ENCODE measurements at places on chromosomes 7 and 10.
A peak's percentile ranks its signal among the peaks of the same experiment; 100 is the strongest.

GRCh38 chr7:84529480-84530205, 335.1 kb upstream of the SEMA3A start:
- DNase-seq: no peak

DNA sequence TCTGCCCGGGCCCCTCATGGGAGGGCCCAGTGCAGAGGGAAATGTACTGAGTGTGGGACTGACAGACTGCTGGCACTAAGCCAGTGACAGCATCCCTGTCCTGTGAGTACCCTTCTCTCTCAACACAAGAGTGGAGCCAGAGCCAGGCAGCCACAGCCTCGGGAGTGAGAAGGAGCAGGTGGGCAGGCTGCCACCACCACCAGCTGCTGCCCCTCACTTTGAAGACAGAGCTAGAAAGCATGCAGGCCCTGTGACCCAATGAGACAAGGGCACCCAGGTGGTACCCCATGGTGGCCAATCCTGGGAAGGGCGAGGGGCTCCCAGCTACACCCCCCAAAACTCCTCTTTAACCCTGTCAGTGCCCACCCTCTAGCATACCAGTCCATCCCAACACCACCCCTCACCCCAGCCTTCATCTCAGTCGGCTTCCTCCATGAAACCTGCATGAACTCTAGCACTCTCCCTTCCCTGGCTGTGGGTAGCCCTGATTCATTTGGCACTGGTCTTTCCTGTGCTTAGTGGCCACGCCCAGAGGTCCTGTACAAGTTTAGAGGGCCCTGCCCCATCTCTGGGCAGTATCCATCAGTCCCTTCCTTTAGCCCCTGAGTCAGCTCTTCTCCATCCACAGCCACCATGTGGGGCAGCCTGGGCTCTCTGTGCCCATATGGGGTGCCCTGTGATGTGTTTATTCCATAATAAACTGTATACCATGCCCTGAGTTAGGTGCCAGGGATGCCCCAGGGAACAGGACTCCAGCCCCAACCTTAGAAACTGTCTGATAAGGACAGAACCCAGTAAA, 207.0 kb upstream of the ZMIZ1 start:
- no peak for DNase-seq

DNA sequence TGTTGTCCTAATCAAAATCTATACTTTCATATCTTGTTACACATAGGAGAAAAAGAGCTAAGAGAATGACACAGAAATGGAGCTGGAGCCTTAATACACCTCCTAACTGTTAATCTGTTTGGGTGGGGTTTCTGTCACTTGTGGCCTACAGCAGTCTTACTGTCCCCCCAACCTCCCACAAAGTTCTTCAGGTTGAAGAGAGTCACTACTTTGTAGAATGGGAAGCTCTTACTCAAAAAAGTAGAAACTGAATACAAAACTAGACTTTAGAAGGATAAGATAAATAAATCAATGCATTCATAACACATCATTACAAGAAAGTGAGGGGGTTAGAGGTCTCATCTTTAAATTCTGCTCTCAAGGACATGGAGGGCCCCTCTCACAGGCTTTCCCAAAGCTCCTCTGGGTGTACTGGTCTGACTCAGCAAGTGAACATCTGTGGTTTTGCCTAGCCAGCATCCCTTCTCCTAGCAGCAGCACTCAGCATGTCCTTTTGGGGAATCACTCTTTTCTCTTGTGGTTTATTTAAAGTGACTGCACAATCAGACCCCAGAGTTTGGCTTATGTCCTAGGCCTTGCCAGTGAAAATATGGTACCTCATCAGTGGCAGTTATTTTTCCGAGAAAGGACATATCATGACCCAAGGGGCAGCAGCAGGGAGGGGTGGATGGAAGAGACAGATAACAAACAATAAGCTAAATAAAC, 2.0 kb upstream of the BLVRA start:
- DNase-seq: peak; percentile 92

DNA sequence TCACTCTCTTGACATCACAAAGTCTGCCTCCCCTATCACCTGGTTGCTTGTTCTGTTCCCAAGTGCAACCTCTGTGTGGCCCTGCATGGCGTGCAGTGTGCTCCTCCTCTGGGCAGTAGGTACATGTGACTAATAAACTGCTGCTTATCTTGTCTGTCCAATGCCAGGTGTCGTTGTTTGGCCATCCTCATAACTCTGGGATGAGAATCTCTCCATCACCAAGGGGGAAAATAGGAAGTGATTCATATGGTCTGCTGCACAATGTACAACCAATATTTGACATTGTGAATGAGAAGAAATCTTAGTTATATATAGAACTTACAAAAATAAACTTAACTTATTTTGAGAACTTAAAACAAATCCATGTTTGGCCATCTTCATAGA, 135.2 kb downstream of the INHBA start:
- DNase-seq: peak; percentile 50

DNA sequence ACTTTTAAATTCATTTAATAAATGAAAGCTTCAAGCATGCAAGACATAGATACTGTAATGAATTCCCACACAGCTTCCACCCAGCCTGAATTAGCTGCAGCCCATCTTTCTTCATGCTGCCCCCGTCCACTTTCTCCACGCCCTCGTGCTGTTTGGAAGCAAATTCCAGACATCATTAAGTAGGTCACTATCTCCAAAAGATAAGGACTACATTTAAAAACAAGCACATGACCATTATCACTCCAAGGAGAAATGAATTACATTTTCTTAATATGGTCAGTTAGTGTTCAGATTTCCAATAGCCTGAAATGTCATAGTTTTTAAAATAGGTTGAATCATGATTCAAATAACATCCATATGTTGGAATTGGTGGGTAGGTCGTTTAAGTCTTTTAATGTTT, 24.3 kb downstream of the LMTK2 start:
- DNase-seq: no peak

- no peak for DNase-seq
These were observed 294.4 kb downstream of the BICC1 start for GRCh38 chr10:58806970-58807628.

DNA sequence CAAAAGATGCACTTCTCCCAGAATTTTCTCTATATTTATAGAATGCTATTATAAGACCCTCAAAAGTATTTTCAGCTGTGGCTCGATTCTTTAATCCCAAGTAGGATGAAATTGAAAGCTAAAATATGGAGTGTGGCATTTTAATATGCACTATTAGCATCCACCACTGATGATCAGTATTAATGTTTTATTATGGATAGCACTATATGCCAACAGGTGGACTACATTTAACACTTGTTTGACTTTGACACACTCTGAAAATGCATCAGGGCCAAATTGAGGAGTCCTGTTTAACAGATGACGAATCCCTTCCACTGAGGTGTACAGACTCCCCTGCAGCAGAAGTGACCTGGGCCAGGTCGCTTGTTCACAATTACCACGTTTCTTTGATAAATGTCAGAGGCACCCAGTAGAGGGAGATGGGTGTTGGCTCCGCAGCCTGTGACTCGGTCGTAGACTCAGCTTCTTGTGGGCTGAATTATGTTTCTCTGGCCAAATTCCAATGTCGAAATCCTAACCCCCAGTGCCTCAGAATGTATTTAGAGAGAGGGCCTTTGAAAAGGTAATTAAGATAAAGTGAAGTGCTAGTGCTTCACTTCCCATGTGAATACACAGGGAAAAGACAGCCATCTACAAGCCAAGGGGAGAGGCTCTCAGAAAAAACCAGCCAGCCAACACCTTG, 48.1 kb downstream of the WIPF3 start:
- DNase-seq: no peak

- DNase-seq: no peak
These were observed 35.8 kb downstream of the GBF1 start for GRCh38 chr10:102281102-102281487.

- DNase-seq: no peak
These were observed 45.8 kb upstream of the PLEKHA1 start for GRCh38 chr10:122328676-122329075.

DNA sequence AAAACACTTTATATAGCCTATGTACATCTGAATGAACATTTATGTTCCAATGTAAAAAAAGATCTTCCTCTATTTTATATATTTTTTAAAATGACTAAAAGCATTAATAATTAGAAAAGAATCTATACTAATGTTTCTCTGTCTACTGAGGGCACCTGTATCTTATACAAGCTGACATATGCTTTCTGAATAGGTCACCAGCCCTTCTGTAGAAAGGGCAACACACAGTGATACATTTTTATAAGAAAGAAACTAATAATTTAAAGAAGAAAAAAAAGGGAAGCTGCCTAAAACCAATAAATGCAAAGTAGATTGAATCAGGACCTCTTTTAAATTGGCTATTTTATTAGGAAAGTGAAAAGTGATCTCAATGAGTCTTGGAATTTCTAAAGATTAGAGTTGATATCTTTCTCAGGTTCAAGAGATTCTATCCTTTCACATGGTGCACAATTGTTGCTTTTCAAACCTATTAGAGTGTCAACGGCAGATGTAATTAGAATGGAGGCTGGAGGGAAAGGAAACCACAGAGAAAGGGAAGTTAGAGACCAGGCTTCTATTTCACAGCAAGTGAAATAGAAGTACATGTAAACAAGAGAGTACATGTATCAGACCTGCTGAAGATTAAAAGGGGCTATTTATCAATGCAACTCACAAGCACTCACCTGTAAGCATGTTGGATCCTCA, 6.3 kb downstream of the MTPN start:
- DNase-seq: no peak

GRCh38 chr10:116085323-116085722, 187.7 kb downstream of the GFRA1 start:
- no peak for DNase-seq

GRCh38 chr7:133985300-133985699, 141.8 kb upstream of the LRGUK start:
- no peak for DNase-seq

- no peak for DNase-seq
These were observed 374.8 kb downstream of the SEMA3D start for GRCh38 chr7:84812021-84812420.

DNA sequence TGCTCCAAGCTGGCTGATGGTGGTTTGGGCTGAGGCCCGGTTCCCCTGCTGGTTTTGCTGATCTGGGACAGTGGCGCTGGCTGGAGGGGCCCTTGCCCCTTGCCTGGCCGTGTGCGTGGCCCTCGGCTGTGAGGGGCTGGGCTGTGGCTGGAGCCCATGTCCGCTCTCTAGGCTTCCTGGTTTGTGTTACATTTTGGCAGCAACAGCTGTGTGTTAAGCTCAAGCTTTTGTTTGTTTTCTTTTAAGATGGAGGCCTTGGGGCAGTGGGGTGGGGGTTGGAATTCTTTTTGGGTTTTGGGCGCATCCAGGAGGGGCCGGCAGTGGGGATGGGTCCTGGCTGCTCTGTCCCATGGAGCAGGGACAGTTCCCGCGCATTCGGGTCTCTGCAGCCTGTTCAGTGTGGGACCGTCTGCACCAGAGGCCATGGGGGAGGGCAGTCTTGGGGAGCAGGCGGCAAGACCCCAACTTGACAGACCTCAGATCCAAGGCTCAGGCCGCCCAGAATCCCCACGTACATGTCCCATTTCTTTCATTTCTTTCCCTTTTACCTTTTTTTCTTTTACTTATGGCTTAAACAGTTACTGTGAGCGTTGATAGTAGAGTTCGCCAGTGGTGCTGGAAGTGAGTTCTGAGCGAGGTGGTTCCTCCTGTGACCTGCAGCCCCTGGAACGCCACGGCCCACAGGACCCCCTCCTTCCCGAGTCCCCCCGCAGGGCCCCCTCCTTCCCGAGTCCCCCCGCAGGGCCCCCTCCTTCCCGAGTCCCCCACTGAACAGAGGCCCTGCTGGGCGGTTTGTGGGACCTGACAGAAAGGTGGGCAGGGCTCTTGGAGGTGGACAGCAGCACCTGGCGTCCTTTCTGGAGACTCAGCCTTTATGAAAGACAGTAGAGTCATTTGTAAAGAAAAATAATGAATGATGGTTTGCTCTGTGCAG, 75.3 kb downstream of the INPP5A start:
- no peak for DNase-seq

DNA sequence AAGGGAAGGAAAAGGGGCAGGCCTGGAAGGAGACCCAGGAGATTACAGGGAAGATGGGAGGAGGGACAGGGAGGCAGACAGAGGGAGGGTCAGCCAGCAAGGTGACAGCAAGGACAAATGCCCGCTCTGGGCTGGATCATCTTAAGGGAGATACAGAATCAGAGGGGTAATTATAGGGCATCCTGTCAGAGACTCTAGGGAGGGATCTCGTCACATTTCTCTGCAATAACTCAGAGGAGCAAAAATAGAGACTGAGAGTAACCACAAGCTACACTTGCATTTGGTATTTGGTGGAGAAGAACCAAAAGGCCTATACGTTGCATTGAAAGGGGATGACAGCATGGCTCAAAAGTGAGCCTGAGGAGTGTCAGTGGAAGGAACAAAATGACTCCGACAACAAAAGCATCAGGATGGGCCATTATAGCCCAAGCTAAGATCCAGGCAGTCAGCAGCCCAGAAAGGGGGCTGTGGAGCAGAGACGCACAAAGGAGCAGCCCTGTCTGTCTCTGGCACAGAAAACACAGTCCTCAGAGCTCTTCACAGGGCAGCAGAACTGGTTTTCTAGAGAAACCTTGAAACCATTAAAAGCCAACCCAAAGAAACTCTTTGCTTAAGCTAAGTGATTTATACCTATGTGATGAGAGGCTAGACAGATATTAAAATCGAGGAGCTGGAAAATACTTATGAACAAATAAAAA, 430.2 kb upstream of the VSTM2A start:
- DNase-seq: no peak

GRCh38 chr10:18104223-18104872, 35.9 kb upstream of the CACNB2 start:
- peak; percentile 16 for DNase-seq

- DNase-seq: no peak
These were observed 94.4 kb upstream of the COL1A2 start for GRCh38 chr7:94300176-94300835.

GRCh38 chr7:92421676-92422435, 25.4 kb upstream of the GATAD1 start:
- DNase-seq: no peak

Measured in hepatic stellate cell (primary cell).